ENCODE measurements at places on chromosomes 5 and 9. TPM values are rescaled to one million over a fixed set of nuclear protein-coding genes. Genes with fewer than 3 reads are reported as not detected.

DNA sequence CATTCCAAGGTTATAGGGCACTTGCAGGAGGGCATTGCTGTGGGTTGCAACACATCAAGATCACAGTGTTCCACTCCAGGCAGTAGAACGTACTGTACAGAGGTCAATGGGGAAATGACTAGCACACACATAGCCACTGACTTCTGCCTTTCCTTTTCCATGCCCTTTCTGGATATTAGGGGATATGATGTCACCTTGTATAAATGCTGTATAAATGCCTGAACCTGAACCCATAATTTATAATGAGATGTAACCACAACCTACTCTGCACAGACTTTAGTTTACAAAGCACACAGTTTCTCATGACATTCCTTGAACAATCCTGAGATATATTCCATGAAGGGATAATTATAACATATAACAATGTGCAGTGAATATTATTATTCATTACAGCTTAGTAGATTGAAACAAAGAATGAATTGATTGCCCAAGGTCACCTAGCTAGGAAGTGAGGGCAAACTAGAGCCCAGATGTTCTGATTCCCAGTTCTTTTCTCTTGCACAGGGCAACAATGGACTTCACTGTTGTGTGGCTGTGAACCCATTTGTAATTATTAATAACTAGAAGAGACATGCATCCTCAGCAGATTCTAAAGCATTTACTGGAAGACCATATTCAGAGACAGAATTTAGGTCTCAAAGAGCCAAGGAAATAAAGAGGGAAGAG is 5.6 kb upstream of the ABLIM3 start:
- DNase-seq, result peak; percentile 60

- no peak for DNase-seq
These were observed 43.5 kb upstream of the STXBP1 start for GRCh38 chr9:127568618-127568970.

GRCh38 chr9:135683401-135684034 is 15.8 kb downstream of the SOHLH1 start:
- no peak for DNase-seq

DNA sequence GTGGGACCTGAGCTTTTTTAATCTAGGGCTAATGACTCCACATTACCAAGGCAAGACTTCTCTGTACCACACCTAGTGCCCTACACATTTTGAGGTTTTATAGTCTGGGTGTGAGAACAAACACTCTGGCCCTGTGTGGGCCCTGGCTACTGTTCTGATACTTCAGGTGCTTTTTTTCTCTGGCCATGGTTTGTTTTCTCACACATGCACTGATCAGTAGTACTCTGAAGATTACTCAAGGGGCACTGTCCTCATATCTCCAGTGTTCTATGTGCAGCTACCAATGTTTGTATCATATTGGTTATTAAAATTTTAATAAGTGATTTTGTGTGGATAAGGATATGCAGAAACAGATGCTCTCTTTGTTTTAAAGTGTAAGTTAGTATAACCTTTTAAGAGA is 5.9 kb upstream of the C9orf40 start:
- no peak for DNase-seq

DNA sequence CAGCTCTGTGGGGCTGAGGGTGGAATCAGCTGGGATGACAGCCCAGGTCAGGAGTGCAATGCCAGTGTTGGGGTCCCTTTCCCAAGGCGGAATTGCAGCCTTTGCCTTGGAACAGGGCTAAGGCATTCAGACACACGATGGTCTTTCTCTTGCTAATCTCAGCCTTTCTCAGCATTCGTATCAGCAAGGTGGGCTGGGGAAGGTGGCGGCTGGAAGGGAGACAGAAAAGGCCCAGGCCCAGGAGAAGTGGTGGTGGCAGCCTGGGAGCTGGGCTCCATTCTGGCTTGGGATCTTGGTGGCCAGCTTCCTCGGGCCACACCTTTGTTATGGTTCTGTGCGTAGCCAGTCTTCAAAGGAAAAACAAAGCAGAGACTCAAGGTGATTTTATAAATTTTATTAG is 1.1 kb upstream of the ARHGEF28 start:
- DNase-seq, result no peak

DNA sequence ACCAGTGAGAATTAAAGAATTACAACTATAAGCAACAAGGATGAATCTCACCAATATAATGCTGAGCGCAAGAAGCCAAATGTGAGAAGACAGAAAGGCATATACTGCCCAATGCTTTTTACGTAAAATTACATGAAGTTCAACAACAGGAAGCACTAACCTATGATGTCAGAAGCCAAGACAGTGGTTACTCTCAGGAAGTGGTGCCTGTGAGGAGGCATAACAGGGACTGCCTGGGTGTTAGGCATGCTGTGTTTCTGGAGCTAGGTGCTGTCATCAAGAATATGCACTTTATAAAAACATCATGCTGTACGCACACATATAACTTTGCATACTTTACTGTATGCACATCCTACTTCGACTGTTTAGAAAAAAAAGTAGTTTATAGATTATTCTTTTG is 30.1 kb downstream of the FRMD3 start:
- no peak for DNase-seq

- no peak for DNase-seq
These were observed 54.2 kb downstream of the SLCO4C1 start for GRCh38 chr5:102241809-102242421.

DNA sequence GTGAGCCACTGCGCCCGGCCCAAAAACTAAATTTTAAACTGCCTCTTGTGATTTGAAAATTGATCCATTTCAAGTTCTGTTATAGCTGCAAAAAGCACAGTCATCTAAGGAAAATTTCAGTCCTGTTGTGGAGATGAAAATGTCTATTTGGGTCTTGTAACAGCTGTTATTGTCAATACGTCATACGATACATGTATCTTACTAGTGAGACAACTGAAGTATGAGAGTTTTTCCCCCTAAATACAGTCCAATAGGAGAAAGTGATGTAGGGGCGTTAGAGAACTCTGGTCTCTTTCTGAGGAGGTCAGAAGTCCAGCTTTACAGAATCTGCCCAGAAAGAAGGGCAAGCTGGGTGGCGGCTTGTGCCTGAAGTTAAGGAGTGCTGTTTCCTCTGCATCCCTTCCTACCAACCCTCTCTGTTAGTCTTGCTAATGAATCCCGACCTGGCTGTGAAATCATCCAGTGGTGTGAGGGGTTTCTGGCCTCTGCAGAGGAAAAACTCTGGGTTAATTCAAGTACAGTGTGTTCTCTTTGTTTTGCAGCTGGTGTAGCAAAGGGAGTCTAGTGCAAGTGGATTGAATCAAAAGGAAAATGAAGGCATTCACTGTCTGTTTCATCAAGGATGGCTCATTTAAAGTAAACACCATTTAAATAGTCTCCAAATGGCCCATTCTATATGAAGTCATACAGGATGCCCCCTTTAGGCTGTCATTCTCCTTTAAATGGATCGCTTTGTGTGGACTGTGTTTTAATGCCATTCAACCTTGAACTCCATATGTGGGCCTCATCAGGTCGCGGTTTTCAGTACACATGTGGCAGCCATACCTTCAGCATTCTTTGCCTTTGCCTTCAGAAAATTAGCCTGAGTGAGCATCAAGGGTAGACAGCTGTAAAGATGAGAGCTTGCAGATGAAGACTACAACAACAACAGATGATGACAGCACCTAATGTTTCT is 59.0 kb downstream of the AOPEP start:
- DNase-seq, result no peak

DNA sequence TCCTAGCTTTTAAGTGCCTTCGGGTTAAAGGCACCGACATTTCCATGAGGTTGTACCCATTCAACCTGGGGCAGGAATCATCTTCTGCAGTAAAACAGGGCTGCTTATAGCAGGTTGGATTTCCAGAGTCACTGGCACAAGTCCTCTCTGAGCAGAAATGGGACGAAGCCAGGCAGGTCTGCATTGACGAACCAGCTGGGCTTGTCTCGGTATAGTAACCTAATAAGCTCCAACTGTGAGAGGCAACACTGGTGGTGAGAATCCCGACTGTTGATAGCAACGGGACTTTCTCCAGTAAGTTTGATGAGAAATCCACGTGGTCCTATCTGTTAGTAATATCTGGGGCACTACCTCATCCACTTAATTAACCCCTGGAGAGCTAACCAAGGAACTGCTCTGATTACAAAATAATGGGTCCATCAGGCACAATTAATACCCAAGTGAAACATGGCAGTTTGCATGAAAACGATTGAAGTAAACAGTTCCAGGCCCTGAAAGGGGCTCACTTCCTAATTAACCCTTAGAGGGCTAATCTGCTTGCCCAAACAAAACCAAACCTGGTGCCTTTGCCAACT is 491.0 kb upstream of the C9orf72 start:
- no peak for DNase-seq

DNA sequence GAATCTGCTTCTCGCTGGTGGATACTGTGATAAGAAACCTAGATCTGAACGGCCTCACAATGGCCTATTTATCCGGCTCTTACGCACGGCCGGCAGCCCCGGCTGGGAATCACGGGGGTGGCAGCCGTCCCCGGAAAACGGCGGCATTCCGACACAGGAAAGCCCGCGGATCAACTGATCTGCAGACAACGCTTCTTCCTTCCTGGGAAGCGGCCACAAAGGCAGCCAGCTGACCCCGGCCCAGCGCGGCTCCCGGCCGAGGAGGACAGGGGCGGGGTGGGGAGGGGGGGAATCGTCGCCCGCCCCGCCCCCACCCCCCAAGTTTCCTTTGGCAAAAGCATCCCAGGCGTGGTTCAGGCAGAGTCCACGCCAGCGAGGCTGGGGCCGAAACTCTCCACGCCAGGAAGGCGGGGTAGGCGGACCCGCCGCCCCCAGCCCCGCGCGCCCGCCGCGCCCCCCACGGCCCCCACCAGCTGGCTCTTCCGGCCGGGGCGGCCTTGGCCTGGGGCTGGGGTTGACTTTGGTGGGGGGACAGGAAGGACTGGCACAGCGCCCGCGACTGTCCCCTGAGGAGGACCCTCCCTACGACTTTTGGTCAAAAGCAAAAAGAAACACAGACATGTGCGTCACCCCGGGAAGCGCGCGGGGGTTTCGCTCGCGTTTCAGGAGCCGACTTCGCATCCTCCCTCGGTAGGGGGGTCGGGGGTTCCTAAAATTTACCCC is 247.7 kb upstream of the ANKRD55 start:
- peak; percentile 65 for DNase-seq

DNA sequence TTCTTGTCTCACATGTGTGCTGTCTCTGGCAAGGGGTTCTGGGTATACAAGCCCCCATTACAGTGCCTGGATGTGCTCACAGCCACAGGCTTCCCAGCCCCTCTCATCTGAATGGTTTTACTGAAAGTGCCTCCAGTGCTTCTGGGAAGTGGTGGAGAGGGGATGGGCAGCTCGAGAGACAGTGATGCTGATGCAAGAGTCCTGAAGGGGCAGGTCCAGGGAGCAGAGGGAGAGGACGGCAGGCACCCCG is 93.5 kb downstream of the PHF2 start:
- DNase-seq, result no peak

DNA sequence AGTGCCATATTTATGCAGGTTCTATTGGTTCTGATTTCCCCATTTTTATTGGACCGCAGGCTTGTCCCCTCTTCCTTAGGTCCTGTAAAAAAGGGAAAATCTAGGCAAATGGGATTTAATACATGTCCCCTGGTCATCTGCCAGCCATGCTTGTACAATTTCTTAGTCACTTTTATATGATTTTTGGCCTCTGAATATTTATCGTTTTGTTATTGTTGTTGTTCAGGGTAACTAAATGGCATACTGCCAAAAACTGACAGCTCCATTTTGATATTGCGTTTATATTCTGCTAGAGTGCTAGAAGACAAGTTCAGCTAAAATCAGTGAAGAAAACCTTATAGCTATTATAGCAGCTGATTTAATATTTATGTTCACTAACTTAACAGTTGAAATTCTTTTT is 770.2 kb upstream of the FAM174A start:
- no peak for DNase-seq

DNA sequence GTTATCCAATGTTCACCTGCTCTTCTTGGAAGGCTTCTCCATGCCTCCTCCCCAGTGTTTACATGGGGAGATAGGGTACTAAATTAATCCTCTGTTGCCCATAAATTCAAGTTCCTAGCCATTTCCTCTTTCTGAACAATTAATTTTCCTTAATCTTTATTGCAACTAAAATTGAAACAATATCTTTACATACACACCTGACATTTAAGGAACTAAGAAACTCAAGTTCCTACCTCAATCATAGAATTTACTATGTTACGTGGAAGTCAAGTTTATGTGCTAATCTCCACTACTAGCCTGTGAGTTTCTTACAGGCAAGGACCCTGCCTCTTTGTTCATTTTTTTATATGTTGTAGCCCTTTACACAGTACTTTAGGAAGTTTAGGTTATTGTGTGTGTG is 10.1 kb upstream of the ADRB2 start:
- DNase-seq, result no peak

GRCh38 chr5:169450464-169450863 is 133.1 kb upstream of the SPDL1 start:
- DNase-seq, result peak; percentile 8

- DNase-seq, result no peak
These were observed 24.1 kb upstream of the SLC25A48 start for GRCh38 chr5:135810188-135810943.

- no peak for DNase-seq
These were observed 122.8 kb upstream of the EGFLAM start for GRCh38 chr5:38135486-38136039.

DNA sequence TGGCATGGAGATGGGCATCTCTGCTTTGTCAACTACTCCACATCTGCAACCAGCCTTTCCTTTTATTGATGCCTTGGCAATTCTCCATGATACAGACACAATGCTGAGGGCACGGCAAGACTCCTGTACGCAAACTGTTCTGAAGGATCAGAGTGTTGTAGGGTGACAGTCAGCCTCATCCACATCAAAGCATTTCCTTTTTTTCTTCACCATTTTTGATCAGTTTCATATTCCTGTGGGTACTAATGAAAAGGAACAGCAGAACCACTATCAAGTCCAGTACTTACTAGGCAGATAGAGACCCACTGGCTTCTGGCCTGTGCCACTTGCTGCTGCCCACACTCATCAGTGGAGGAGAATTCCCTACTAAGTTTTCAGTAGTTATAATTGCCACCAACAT is 181.6 kb downstream of the PALM2AKAP2 start:
- no peak for DNase-seq

Gene CYLC2
- not detected for total RNA-seq

Gene PCDHGB6
- 1.3 TPM for total RNA-seq

Gene SLCO6A1
- total RNA-seq, result not detected

Gene AQP7
- not detected for total RNA-seq
